ENCODE measurements at places on chromosomes 2 and 18.

DNA sequence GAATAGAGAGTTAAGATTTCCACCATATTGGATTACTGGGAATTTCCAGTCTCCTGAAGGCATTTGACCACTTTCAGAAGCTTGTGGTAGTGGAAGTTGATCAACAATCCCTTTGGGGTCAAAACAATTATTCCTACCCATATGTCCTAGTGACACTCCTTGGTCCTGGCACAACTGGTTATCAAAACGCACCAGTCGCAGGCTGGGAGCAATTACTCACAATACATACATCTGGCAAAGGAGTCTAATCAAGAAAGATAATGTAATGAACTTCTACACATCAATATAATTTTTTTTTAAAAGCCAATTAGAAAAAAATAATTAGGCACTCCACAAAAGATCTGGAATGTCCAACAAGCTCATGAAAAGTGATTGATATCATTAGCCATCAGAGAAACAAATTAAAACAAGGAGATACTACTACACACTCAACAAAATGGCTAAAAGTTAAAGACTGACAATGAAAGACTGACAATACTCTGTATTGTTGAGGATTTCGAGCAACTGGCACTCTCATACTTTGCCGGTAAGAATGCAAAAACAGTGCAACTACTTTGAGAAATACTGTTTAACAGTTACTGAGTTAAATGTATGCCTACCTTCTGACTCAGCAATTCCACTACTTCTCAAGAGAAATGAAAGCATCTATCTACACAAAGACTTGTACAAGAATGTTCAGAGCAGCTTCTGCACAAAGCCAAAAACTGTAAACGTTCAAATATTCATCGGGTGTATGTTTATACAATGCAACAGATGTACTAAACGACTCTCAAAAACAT, 2.0 kb downstream of the INO80C start:
- DNase-seq = no peak

DNA sequence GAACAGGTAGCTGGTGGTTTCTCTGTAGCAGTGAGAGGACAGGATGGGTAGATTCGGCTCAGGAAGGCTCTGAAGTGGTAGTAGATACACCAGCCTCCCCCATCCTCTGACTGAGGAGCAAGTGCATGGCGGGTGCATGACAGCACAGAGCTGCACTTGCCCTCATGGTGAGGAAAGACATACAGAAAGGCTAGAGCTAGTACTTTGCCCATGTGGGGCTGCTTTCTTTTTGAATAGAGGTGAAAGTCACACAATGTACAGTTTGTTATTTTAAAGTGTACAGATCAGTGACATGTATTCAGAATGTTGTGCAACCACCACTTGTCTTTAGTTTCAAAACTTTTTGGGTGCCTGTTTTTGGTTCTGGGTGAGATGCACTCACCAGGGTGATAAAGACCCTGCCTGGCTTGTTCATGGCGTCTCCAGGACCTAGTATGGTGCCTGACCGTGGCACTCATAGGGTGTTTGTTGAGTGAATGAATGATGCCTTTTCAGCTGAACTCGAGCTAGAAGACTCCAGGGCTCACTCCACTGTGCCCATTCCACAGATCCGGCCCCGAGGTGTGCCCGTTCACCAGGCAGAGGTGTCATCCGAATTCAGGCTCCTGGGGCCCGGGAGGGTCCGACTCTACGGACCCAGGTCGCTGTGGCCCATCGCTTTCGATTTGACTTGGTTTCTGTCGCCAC, 421 bp upstream of the VAMP5 start:
- DNase-seq = no peak

DNA sequence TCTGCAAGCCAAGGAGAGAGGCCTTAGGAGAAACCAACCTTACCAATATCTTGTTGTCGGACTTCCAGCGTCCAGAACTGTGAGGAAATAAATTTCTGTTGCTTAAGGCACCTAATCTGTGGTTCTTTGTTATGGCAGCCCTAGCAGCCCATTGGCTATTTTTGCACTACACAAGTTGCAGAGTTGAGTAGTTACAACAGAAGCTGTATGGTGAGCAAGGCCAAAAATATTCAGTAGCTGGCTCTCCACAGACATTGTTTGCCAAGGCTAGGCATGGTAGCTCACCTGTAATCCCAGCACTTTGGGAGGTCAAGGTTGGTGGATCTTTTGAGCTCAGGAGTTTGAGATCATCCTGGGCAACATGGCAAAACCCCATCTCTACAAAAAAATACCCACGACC, 27.1 kb upstream of the SCYGR1 start:
- no peak for DNase-seq

DNA sequence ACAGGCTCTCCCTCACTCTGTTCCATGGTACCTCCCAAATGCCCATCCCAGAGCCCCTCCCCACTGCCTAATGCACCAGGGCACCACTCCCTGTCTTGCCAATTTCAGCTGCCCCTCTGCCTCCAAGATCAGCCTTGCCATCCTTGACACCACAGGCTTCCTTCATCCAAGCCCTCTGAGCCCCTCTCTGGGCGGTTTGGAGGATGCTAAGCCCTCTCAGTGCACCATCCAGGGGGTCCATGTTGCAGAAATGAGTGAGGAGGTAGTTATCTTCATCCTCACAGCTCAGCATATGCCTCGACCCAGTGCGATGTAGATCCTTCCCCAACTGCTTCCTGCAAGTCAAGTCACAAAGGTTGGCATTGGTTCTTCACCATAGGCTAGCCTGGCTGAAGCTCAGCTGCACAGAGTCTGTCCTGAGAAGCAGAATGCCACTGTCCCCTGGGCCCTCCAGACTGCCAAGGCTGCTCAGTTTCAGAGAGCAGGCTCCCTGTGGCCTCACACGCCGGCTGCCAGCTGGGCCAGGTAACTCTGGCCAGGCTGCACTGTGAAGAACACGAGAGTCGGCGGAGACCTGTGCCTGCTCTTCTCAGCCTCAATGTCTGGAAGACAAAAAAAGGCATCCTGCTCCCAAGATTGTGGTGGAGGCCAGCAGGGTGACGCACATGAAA, 9.9 kb upstream of the MAP3K2 start:
- no peak for DNase-seq

DNA sequence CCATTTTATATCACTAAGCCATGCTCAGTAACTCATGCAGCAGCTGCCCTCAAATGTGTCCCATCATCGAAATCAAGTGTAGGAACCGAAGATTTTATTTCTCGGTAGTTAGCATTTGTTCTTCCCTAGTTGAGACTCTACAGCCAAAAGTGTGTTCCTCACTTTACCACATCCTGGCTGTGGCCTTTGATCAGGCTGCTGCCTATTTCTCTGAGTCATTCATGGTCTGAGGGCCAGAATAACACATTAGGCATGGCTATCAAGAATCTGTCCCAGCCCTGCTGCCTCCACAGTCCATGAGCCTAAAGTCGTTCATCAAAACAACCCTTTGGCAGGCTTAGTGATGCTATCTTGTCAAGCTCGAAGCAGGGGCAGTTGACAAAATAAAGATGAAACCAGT, 300.1 kb downstream of the TDRD15 start:
- no peak for DNase-seq

- DNase-seq = no peak
These were observed 9.4 kb upstream of the CXCR4 start for GRCh38 chr2:136127356-136127755.

- DNase-seq = no peak
These were observed 74.2 kb upstream of the MBOAT2 start for GRCh38 chr2:9077691-9078090.

GRCh38 chr2:29053223-29053622, 21.1 kb downstream of the PCARE start:
- DNase-seq = no peak

DNA sequence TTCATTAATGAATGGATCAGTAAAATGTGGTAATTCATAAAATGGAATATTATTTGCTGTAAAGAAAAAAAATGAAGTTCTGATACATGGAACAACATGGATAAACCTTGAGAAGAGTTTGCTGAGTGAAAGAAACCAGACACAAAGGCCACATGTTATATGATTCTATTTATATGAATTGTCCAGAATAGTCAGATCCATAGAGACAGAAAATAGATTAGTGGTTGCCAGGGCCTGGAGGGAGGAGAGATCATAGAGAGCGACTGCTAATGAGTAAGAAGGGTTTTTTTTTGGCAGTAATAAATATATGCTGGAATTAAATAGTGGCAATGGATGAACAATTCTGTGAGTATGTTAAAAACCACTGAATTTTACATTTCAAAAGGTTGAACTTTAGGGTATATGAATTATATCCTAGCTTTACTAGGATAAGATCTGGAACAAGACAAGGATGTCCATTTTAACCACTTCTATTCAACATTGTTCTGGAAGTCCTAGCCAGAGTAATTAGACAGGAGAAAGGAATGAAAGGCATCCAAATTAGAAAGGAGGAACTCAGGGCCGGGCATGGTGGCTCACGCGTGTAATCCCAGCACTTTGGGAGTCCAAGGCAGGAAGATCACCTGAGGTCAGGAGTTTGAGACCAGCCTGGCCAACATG, 48.8 kb downstream of the MAPRE2 start:
- no peak for DNase-seq

Data from NCI-H1417 (cell line).